ENCODE measurements at places on chromosomes 5 and 9.

DNA sequence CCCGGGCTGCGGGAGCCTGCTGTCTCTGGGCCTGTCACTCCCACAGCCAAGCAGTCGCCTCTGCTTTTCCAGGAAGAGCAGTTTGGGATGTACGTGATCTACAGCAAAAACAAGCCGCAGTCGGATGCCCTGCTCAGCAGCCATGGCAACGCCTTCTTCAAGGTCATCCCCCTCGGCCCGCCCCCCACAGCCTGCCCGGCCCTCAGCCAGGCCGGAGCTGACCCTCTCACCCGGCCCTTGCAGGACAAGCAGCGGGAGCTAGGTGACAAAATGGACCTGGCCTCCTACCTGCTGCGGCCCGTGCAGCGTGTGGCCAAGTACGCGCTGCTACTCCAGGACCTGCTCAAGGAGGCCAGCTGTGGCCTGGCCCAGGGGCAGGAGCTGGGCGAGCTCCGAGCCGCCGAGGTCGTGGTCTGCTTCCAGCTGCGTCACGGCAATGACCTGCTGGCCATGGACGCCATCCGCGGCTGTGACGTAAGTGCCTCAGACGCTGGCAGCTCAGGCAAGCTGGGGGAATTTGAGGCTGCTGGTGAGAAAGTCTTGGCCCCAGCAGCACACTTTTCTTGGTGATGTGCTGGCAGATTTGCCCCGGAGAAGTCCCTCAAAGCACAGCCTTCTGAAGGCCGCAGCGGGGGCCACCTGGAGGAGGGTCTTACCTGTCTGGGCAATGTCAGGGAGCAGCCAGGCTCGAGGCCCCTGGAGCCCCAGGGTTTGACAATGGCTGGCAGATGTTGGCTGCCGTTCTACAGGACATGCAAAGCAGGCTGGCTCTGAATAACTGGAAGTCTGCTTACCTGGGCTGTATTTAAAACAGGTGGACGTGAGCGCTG lies 20.1 kb upstream of the LRRC14B start:
- no peak for DNase-seq

DNA sequence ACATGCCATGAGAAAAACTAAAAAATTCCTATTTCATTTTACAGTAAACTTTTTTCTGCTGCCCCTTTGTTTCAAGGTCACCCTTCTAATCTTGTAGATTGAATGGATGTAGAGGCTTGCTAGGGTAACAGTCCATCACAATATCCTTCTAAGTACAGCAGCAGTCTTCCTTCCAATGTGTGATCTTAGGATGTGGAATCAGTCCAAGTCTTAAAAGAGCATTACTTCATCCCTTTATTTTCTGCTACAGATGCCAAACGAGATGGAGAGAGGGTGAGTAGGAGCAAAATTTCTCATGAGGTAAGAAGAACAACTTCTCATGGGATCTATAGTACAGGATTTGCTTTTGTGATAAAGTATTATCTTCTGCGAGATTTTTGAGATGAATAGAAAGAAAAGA lies 704 bp upstream of the IL33 start:
- DNase-seq = no peak

GRCh38 chr5:53334431-53334941 lies 145.9 kb upstream of the FST start:
- DNase-seq = no peak

- DNase-seq = no peak
These were observed 87.0 kb downstream of the SMIM23 start for GRCh38 chr5:171872666-171873065.

- DNase-seq = no peak
These were observed 7.1 kb upstream of the OCLN start for GRCh38 chr5:69485471-69485870.

DNA sequence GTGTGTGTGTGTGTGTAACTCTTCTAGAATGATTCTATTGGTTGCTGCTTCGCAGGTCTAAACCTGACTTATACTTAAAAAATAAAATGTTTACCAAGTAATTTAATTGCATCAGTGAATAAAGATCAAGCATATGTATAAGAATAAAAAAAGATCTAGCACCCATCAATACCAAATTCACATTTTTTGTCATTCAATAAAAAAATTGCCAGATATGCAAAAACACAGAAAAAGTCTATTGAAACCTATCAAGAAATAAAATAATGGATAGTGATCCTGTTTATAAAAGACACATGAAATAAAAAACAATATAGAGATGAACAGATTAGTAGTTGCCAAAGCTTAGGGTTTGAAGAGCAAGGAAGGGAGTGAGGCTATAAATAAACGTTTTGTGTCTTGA lies 2095.0 kb upstream of the ACO1 start:
- no peak for DNase-seq

DNA sequence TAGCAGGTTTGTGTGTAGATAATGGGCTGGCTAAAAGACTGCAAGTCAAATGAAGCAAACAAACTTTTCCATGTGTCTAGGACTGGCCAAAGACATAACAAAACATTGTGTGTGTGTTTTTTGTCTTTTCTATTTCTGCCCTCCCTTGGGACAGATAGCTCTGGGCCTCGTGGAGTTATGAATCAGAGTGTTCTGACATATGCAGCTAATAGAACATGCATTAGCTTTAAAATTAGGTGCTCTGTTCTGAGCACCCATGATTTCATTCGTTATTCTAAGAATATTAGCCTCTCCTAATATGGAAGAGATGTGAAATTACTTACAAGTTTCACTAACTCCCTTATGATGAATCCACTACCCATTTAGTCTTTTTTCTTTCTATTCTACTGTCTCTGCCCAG lies 367.3 kb upstream of the PAPPA start:
- no peak for DNase-seq

DNA sequence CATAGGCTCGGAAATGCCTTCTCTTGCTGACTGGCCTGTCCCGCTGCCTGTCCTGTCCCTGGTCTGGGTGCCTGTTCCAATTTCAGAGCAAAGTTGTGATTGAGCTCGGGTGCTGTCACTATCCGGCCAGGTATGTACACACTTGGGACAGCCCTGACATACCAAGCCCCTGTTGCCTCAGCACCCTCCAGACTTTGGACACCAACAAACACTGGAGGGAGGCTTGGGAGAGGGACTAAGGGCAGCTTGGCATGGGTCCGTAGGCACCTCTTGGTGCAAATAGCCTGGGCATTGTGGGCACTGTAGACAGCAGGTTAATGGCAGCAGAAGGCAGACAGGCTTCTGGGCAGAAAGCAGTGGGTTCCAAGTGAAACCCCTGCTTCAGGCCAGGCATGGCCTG lies 86.3 kb upstream of the SEMA6A start:
- DNase-seq = no peak

- no peak for DNase-seq
These were observed 742.7 kb upstream of the ZNF608 start for GRCh38 chr5:125489146-125489545.

DNA sequence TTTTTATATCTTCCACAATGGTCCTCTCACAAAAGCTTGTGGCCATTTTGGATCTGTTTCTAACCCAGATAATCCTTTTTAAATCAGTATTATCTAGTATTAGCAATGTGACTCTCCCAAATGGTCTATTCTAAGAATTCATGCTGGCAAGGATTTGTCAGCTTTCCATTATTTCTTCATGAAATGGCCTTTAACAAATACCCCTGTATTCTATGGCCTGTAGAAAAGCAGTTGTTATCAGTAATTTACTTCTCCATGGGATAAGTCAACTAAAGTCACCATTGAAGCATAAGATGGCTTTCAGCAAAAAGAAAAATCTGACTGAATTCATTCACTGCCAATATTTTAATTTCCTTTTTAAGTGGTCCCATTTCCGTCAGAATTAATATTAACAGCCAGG lies 346.4 kb upstream of the FAM174A start:
- no peak for DNase-seq

GRCh38 chr5:147169399-147169798 lies 65.4 kb upstream of the STK32A start:
- DNase-seq = no peak

DNA sequence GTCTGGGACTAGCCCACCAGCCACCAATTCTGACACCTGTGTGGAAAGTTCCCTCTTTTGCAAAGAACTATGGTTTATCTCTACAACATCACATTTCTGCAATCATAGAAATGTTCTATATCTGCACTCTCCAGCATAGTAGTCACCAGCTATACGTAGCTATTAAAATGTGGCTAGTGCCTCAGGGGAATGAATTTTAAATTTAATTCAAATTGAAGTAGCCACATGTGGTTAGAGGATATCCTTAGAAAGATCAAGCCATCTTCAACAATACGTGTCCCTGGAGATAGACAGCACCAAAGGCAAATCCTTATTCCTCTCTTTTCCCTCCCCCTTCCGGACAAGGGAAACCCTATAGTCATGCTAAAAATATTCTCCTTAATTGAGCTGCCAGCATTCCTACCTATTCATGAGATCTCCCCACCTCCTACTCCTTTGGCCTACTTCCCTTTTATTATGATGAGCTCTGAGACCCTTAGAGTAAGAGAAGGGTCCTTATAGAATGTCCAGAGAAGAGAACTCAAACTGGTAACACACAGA lies 11.1 kb downstream of the LCP2 start:
- DNase-seq = no peak

GRCh38 chr9:124370896-124371582 lies 44.2 kb downstream of the PSMB7 start:
- no peak for DNase-seq

DNA sequence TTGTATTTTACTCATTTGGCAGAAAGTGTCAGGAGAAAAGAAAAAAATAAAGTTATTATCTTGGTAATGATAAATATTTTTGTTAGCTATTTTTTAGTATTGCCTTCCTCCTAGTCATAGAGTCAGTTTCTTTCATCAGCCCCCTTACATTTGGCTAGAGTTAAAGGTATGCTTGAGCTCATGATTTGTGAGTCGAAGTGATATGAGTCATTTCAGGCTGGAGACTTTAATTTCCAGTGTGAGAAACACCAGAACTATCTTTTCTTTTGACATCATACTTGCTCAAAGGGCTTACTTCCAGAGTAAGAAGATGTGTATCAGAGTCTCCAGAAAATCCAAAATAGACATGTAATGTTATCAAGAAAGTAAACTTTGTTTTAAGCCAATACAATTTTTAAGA lies 746.7 kb upstream of the TYRP1 start:
- DNase-seq = no peak

- DNase-seq = no peak
These were observed 10.9 kb downstream of the ACTL7B start for GRCh38 chr9:108844856-108845255.

DNA sequence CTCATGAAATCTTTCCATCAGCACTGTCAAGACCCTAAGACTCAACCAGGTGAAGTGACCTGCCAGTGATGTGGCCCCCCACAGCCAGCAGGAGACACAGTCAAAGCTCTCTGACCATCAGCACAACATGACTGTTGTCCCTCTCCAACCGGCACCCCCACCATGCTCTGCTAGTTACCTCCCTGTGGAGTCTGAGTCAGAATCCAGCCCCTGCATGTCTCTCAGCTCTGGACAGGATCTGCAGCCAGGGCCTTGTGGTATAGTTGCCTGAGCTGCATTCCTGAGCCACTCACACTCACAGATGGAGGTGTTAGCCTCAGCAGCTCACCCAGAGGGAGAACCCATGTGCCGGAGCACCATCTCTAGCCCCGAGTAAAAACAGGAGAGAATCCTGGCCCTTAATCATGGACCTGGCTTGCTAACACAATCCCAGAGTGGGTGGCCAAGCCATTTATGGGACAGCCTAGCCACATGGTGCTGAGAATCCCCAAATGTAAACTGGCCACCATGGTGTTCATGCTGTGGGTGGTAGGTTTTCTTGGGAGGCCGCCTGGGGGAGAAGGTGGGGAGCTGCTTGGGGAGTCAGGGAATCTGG lies 237.8 kb downstream of the PAPPA start:
- no peak for DNase-seq

- no peak for DNase-seq
These were observed 181.3 kb upstream of the ELL2 start for GRCh38 chr5:96142786-96143434.

DNA sequence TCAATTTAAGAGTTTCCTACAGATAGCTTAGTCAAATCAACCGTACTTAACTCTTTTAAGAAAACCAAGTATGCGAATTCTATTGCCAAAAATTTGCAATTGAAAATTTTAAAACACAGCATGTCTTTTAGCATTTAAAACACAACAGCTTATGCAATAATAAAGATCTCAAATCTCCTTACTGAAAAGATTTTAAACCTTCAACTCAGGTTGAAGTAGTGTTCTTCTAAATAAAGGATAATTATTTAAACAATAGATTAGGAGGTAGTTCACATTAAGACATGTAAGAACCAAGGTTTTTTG lies 5.5 kb downstream of the NR3C1 start:
- no peak for DNase-seq

GRCh38 chr9:91443321-91443993 lies 19.8 kb upstream of the NFIL3 start:
- DNase-seq = no peak

DNA sequence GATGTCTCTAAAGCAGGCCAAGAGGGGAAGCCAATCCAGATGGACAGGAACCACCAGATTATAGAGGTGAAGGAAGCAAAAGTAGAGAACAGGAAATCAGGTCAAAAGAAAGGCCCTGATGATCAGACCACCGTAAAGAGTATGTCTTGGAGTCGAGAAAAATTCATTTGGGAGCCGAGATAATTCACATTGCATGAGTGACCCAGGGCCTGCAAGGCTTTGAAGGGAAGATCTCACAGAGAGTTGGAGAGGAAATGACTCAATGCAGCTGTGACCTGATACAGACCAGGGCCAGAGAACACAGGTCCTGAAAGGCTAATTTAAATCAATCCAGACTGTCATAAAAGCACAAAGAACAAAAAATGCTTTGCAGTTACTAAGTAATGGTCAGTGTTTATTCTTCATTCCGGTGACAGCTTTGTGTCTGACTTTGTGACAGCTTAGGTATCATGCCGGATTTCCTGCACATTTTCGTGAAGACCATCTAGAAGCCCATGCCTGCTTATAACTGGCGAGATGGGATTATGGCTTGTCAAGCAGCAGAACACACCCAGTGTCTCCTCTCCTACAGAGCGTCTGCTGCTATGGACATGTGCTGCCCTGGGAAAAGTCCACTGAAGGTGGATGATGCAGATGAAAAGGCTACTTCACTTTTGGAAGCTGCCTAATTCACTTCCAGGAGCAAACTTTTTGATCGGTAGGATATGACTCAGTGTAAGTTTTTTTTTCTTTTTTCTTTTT lies 5.8 kb upstream of the ACTBL2 start:
- DNase-seq = no peak

- DNase-seq = no peak
These were observed 16.4 kb upstream of the GALNT10 start for GRCh38 chr5:154174091-154174490.

- no peak for DNase-seq
These were observed 195.4 kb downstream of the MPDZ start for GRCh38 chr9:13083963-13084528.

GRCh38 chr5:135396459-135397055 lies 2.5 kb downstream of the MACROH2A1 start:
- no peak for DNase-seq

Measured in CD4-positive, alpha-beta T cell treated with Interleukin-4 for 4 hours (primary cell).